ENCODE measurements at places on chromosomes 12 and 14.
A peak's percentile ranks its signal among the peaks of the same experiment; 100 is the strongest.

DNA sequence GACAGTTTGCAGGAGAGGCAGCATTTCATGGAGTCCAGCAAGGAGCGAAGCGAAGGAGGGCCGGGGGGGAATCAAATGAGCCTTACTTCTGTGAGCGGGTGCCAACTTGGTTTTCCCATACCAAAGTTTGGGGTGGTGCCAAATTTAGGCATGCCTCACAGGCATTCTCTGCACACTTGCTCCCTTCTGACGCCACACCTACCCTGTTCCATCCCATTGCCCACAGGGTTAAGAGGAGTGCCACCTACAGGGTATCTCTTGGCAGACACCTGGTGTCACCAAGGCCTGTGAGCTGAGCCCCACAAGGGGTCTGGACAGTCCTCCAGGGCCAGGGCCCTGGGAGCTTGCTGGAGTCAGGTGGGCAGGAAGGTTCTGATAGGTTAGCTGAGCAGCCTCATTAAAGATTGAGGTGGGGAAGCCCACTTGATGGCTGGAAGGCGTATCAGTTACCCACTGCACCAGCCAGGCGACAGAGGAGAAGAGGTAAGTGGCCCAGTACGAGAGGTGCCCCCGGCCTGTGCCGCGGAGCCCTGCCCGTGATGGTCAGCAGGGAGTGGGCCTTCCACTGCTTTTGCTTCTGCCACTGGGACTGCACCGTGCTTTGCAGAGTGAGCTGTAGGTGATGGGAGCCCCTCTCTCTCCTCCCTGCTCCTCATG lies 45.2 kb downstream of the DEGS2 start:
- no peaks in the 10 kb centered on the region for H3K4me1 ChIP-seq
- H3K36me3 ChIP-seq = no peaks in the 10 kb centered on the region
- DNase-seq = no peak
- H3K27ac ChIP-seq = no peak overlapping the region
- H3K4me3 ChIP-seq = no peak overlapping the region

GRCh38 chr14:55301437-55302121 lies 30.4 kb downstream of the FBXO34 start:
- H3K4me3 ChIP-seq = no peak overlapping the region
- no peaks in the 10 kb centered on the region for H3K36me3 ChIP-seq
- no peak for DNase-seq
- H3K27me3 ChIP-seq = no peaks in the 10 kb centered on the region
- H3K4me1 ChIP-seq = peaks cover 4% of the 10 kb centered on the region
- H3K27ac ChIP-seq = peak overlapping the region; percentile 46

DNA sequence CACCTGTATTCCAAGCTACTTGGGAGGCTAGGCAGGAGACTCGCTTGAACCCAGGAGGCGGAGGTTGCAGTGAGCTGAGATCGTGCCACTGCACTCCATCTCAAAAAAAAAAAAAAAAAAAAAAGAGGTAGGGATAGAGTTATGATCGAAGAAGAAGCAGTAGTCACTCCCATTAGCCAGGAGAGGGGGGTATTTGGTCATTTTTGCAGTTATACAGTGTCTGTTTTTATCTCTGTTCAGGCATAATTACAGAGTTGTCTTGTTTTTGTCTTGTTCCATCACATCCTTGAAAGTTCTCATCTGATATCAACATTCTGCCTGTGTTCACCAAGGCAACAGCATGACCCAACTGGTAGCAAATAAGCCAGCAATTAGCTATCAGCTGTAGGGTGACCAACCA lies 98.5 kb upstream of the TMPO start:
- no peaks in the 10 kb centered on the region for H3K27me3 ChIP-seq
- H3K27ac ChIP-seq = no peak overlapping the region
- DNase-seq = no peak
- H3K36me3 ChIP-seq = no peaks in the 10 kb centered on the region
- H3K4me1 ChIP-seq = peaks cover 4% of the 10 kb centered on the region

DNA sequence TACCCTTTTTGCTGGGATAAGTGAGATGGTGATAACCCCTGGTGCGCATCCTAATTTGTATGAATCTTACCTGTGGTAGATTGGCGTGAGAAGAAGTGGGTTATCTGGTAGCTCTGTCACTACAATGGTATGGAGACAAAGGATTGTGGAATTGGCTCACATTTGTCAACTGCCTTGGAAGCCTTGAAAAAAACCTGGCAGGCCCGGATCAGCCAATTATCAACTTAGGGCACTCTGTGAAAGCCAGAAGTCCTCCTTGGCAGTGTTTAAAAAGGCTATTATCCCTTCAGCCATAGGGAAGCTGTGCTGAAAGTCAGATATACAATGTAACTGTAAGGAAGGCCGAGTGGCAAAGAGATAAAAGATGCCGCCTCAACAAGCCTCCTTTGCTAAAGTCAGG lies 56.5 kb downstream of the WASHC3 start:
- no peak for DNase-seq
- H3K27me3 ChIP-seq = no peaks in the 10 kb centered on the region
- no peaks in the 10 kb centered on the region for H3K4me1 ChIP-seq
- H3K27ac ChIP-seq = no peak overlapping the region
- H3K4me3 ChIP-seq = no peak overlapping the region
- no peaks in the 10 kb centered on the region for H3K36me3 ChIP-seq

DNA sequence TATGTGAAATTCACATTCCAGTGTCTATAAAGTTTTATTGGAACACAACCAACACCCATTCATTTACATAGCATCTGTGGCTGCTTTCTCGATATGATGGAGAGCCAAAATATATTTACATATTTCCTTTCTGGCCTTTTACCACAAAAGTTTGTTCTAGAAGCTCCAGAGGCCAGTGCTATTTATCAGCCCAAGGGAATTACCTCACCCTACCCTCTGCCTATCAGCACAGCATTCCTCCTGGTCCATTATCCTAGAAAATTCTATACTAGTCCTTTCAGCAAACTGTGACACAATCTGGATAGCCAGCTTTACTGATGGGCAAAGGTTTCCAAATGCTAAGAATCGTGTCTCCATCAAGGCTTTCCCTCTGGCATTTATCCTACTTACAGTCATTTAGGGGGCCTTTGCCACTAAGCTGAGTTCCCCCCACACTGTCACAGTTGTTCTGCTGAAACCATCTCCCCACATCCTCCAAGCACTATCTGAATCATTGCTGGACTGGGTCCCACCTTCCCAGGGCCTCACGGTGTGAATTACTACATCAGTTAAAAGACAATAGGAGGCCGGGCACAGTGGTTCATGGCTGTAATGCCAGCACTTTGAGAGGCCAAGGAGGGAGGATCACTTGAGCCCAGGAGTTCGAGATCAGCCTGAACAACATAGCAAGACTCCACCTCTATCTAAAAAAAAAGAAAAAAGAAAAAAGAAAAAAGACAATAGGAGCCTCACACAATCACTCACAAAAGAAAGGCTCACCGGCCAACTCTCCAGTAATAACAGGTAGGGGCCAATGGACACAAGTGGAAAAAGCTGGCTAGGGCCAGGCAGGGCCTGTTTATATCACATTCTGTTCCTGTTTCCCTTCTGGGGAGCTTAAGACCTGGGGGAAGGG lies 12.1 kb downstream of the SYNE3 start:
- H3K4me3 ChIP-seq = no peak overlapping the region
- DNase-seq = no peak
- H3K36me3 ChIP-seq = no peaks in the 10 kb centered on the region
- H3K27ac ChIP-seq = peak overlapping the region; percentile 39
- H3K27me3 ChIP-seq = no peaks in the 10 kb centered on the region
